ENCODE measurements at places on chromosomes 6 and 20.

- no peak for DNase-seq
Measured at GRCh38 chr6:75418233-75418632, 75.4 kb downstream of the FILIP1 start.

DNA sequence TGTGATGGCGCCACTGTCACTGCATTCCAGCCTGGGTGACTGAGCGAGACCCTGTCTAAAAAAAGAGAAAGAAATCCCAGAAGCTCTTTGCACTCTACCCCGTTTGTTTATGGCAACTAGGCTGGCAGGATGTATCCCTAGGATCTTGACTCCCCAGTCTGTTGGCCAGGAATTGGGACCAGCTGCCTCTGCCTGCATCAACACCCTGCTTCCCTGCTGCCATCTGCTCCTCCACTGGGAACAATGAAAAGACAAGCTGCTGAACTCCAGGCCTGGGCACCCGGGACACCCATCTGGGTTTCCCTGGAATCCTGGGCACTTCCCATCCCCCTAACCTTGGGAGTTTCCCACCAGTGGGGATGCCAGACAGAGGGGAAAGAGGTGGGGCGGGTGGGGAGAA is 64.9 kb downstream of the CPNE5 start:
- no peak for DNase-seq

DNA sequence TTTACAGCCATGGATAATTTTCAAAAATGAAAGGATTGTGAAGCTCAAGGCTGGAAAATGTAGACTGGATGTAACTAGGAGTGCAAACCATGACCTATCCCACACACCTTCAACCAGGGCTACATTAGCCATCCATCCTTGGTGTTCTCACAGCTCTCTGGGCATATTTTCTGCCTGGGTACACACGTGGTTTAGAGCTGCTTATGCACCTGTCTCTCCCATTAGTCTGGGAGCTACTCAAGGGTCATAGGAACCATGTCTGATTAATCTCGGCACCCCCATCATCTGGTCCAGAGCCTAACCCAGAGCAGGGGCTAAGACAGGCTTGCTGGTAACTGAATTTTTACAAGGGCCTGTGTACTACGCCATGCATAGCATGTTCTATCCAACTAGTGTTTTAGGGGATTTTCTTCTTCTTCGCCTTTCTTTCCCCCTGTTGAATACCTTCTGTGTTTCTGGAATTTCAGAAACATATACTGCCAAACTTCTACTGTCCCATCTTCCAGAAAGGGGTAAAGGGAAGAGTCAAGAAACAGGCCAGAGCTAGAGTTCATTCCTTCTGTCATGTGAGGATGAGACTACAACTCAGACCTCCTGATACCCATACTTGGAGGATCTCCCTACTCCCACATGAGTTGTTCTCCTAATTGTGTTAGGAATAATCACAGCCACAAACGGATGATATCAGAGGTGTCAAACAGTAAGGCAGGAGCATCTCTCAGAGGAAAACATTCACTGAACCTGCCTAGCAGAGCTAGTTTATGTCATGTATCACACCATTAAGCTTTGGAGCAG is 25.4 kb upstream of the FAM83C start:
- no peak for DNase-seq

- no peak for DNase-seq
Measured at GRCh38 chr20:8515810-8516435, 383.9 kb downstream of the PLCB1 start.

DNA sequence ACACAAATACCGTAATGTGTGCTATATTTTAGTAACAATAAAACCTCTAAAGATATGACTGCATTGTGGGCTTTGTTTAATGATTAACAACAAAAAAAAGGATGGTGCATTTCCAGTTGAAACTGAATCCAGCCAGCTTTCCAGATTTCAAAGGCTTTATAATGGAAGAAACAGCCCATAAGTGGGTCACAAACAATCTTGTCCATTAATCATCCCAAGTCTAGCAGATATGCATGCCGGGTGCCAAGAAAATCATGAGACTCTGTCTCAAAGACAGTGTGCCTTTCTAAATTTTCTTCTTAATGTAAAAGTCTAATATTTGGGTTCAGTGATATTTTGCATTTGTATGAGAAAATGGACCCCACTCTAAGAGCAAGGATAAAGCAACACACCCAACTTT is 20.6 kb upstream of the LAMP5 start:
- no peak for DNase-seq

DNA sequence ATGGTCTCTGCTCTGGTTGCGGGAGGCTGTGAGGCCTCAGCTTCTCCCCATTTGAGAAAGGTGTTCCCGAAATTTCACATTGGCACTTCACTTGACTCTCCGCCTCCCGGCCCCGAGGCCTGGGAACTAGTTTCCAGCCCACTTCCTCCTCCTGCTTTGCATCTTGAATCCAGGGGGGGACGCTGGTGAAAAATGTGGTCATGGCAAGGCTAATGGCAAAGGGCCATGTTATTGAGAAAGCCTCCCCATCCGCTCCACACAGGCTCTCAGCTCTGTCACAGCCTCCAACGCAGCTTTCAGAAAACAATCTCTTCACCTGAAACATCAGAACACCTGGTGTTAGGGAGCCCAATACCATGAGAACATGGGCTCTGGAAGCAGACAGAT is 5.6 kb downstream of the PLAGL2 start:
- DNase-seq, result no peak

Data from NCI-H460 (cell line).